Uterine smooth muscle cell (primary cell): ENCODE measurements at places on chromosomes 3 and 15. TPM values are rescaled to one million over a fixed set of nuclear protein-coding genes. Genes with fewer than 3 reads are reported as not detected.

LHFPL4 gene
- total RNA-seq: not detected in 2 replicates

GOLGA8S gene
- total RNA-seq: under 0.01 and 0.12 TPM in 2 replicates

PAK6 gene
- under 0.01 TPM in 2 replicates for total RNA-seq

SLC2A2 gene
- not detected in 2 replicates for total RNA-seq

KBTBD8 gene
- 3.2 and 4.0 TPM in 2 replicates for total RNA-seq

UCN2 gene
- 1.2 and 1.5 TPM in 2 replicates for total RNA-seq

CLASP2 gene
- total RNA-seq: 48.2 and 62.0 TPM in 2 replicates

FGD5 gene
- 0.11 and 0.37 TPM in 2 replicates for total RNA-seq

SLC12A8 gene
- 3.2 and 6.9 TPM in 2 replicates for total RNA-seq

GOLGA8R gene
- total RNA-seq: 1.9 and 4.6 TPM in 2 replicates

RPP25 gene
- total RNA-seq: 2.1 and 2.9 TPM in 2 replicates

WDR5B gene
- total RNA-seq: 5.5 and 5.9 TPM in 2 replicates

ARHGEF3 gene
- total RNA-seq: 5.8 and 10.1 TPM in 2 replicates

RYR3 gene
- total RNA-seq: not detected in 2 replicates

PCLAF gene
- total RNA-seq: 25.0 and 44.9 TPM in 2 replicates

CNTN6 gene
- total RNA-seq: under 0.01 TPM in 1 of 2 replicates, not detected in the other

SOX14 gene
- total RNA-seq: not detected in 2 replicates

MUC4 gene
- total RNA-seq: under 0.01 TPM in 1 of 2 replicates, not detected in the other

ACP3 gene
- total RNA-seq: 11.1 and 27.1 TPM in 2 replicates

STARD9 gene
- 9.8 and 13.4 TPM in 2 replicates for total RNA-seq

PLSCR2 gene
- total RNA-seq: not detected in 2 replicates

ZBED2 gene
- under 0.01 TPM in 1 of 2 replicates, not detected in the other for total RNA-seq

CNTN3 gene
- 4.2 and 5.0 TPM in 2 replicates for total RNA-seq

MEX3B gene
- total RNA-seq: 2.2 and 6.4 TPM in 2 replicates

SPATA12 gene
- 0.11 TPM in 1 of 2 replicates, not detected in the other for total RNA-seq

CELSR3 gene
- 0.89 and 1.00 TPM in 2 replicates for total RNA-seq

MYD88 gene
- 11.9 and 12.5 TPM in 2 replicates for total RNA-seq

DZIP1L gene
- total RNA-seq: 38.3 and 40.7 TPM in 2 replicates

IL12A gene
- 3.4 and 4.1 TPM in 2 replicates for total RNA-seq

P2RY1 gene
- total RNA-seq: 0.75 and 1.1 TPM in 2 replicates

SAXO2 gene
- total RNA-seq: 0.22 and 0.37 TPM in 2 replicates

FBXL2 gene
- 19.4 and 29.0 TPM in 2 replicates for total RNA-seq

GRK7 gene
- under 0.01 TPM in 1 of 2 replicates, not detected in the other for total RNA-seq
